Activated gamma-delta T cell treated with anti-CD3 and anti-CD28 coated beads, Interleukin-2, amount 50 U/mL, for 16 hours (primary cell): ENCODE measurements at places on chromosomes 5 and 9.

GRCh38 chr5:74974451-74975091 is 77.8 kb downstream of the GCNT4 start:
- no peak for DNase-seq

GRCh38 chr9:82449986-82450385 is 461.4 kb downstream of the SPATA31D1 start:
- no peak for DNase-seq

DNA sequence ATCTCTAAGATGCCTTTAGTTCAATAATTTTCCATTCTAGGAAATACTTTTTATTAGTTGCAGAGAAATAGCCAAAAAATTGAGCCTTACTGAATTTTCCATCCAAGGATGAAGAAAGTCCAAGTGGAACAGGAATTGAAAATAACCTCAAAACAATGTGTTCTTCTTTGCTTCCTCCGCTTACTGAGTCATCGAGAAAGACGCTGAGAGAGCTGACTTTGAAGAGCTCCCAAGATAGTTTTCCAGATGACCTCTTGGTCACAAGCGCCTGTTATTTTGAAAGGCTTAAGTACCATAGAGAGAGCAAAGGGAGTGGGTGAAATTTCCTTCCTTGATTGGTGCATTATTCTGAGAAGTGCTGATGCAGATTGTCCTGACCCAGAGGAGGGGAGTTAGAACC is 253.5 kb upstream of the ATP10B start:
- no peak for DNase-seq

GRCh38 chr5:122492675-122493074 is 180.6 kb downstream of the SNCAIP start:
- DNase-seq: no peak

DNA sequence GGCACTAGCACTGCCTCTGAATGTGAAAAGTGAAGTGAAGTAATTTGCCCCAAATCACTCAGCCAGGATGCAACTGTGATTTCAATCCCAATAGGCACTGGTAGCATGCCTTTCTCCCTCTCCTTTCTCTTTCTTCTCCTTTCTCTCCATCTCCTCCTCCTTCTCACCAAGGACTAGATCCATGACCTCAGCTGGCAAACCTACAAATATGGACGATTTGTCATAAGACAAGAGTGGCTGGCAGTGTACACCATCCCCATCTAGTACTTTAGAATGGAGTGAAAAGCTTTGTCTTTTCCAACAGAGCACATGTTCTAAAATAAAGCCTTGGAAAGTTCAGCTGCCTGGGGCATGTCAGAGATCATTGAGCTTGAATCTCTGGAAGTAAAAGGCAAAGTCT is 574.7 kb upstream of the CLINT1 start:
- no peak for DNase-seq

GRCh38 chr5:168667301-168667840 is 88.2 kb upstream of the PANK3 start:
- no peak for DNase-seq

- DNase-seq: no peak
These were observed 382.3 kb downstream of the ACTL7B start for GRCh38 chr9:108473209-108474112.

- no peak for DNase-seq
These were observed 24.0 kb upstream of the WHRN start for GRCh38 chr9:114529285-114529684.

DNA sequence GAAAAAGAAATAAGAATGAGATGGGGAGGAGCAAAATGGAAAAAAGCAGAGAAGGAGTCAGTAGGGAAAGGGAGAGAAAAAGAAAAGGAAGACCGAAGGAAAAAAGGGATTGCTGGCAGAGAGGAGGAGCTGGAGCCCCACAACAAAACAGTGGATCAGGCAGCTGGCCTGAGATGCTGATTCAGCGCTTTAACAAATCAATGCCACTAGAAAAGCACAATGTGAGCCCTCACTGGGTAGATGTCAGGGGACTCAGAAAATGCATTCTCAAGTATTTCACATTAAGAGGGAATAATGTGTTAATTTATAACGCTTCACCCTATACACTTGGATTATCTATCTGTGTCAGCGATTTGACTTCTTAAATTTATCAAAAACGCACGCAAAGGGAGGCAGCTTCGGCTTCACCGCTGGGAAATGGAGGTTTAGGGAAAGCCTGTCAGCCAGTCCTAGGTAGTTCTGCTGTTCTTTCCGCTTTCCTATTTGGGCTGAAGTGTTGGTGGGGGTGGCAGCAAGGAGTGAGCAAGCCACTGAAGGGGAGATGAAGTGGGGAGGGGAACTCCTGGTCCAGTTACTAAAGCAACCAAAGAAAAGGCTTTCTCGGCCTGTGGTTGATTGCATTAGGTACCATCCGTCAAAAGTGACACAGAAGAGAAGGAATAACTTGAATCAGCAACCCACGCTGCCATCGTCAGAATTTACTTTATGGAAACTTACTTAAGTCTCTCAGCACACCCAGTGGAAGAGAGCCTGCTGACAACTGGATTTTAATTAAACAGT is 161.6 kb downstream of the BNC2 start:
- DNase-seq: no peak

GRCh38 chr5:151627650-151628049 is 36.5 kb upstream of the FAT2 start:
- no peak for DNase-seq

DNA sequence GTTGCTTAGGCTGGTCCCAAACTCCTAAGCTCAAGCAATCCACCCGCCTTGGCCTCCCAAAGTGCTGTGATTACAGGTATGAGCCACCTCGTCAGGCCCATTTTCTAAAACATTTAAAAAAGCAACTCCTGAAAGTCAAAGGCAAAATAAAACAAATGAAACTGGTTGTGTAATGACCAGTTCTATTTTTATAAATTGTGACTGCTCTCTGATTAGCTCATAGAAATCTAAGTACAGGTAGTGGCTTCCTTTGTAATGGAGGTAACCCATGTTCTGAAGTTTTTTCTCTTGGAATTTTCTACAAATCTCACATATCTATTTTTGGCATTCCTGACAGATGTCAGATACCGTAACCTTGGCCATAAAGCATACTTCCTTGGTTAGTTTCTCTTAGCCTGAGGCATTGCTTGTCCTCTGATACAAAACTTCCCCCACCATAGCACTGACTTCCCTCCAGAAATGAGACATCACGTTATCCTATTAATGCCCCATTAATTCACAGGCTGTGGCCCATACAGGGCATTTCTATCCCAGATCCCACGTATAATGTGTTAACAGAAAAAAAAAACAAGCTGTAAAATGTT is 14.1 kb upstream of the AK3 start:
- DNase-seq: no peak

- DNase-seq: no peak
These were observed 221.2 kb upstream of the IRX4 start for GRCh38 chr5:2103940-2104339.

GRCh38 chr9:93205045-93205768 is 21.3 kb downstream of the WNK2 start:
- no peak for DNase-seq
